Amniotic stem cell (primary cell): ENCODE measurements at places on chromosomes 7 and 10.

DNA sequence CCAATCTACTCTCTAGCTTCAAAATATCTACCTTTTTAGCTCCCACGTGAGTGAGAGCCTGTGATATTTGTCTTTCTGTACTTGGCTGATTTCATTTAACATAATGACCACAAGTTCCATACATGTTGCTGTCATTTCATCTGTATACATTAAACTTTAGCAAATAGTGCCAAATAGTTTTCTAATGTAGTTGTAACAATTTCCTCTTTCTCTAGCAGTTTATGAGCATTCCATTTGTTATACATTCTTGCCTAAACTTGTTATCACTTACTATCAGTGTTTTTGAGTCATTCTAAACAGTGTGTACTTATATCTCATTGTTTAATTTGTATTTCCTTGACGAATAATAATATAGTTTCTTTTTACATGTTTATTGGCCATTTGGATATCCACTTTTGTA is 77.2 kb downstream of the NEUROD6 start:
- no peak for DNase-seq

DNA sequence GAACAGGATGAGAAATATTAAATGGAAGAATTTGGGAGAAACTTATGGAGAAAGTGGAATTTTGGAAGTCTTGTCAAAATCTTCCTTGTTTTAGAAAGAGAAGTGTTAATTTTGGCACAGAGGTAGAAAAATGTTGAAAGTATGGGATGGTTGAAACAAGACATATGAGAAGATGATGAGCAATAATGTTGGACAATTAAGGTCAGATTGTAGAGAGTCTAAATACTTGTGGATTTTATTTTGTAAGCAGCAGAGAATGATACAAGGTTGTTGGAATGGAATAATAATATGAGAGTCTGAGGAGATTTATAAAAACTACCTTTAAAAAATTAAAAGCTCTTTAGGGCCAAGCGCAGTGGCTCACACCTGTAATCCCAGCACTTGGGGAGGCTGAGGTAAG is 34.6 kb downstream of the PHTF2 start:
- DNase-seq = no peak

DNA sequence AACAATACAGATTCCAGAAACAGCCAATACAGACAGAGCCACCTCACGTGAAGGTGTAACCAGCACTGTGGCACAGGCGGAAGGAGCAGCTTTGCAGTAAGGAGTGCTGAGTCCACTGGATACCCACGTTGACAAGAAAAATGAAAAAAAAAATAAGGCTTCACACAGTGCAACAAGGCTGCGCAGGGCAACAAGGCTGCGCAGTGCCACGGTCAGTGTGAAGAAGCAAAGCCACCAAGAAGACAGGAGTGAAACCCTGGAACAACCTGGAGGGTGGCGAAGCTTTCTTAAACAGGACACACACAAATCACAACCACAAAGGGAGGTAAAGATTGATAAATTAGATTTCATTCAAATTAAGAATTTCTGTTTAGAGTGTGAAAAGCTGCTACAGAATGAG is 204.0 kb downstream of the MAD1L1 start:
- DNase-seq = no peak

DNA sequence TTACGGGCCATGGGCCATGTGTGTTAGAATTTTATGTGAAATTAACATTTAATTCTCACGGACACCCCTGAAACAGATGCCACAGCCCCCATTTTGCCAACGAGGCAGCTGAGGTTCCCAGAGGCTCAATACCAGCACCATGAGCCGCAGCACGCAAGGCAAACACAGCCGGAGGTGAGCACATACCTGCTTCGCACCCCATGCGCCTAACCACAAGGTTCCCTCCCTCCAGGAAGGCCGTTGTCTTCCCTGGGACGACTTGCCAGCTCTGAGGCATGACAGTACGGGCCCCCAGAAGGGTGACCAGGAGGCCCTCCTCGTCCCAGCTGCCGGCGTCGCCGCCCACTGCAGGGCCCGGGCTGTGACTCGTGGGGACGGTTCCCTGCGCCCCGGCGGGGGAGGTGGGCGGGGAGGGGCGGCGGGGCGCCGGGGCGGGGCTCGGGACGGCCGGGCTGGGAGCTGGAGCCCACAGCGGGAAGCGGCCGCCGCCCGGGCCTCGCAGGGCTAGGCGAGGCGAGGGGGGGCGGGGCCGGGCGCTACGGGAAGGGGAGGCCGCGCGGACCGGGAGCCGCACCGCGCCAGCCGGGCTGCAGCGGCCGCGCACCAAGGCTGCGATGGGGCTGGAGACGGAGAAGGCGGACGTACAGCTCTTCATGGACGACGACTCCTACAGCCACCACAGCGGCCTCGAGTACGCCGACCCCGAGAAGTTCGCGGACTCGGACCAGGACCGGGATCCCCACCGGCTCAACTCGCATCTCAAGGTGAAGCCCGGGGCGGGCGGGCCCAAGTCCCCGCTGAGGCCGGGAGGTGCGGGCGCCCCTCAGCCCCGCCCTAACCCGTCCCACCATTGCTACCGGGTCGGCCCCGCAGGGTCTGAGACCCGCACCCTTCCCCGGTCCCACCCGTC is at the start of gene CAV2:
CAV2 (plus strand) TSS at position 571 of the 910 bp plus-strand sequence; CDS start at position 615, 44 bp downstream.
- DNase-seq = no peak

- DNase-seq = peak; percentile 91
Measured at GRCh38 chr10:124340033-124340760, 78.5 kb downstream of the OAT start.

- DNase-seq = no peak
Measured at GRCh38 chr7:81003326-81003725, 84.5 kb upstream of the SEMA3C start.

DNA sequence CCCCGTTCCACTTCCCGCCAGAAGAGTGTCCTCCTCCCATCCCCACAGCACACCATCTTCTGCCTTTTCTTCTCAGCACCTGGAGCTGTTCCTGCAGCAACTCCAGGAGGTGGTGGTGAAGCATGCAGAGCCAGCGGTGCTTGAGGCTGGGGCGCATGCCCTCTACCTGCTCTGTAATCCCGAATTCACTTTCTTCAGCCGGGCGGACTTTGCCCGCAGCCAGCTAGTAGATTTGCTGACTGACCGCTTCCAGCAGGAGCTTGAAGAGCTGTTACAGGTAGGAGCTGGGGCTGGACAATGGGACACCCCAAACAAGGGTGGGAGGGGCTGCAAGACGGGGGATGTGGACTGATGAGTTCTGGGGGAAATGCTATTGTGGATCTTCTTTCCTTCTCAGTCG is 19.1 kb upstream of the PVRIG start:
- no peak for DNase-seq

GRCh38 chr7:128076796-128077271 is 45.6 kb upstream of the LRRC4 start:
- no peak for DNase-seq

- no peak for DNase-seq
Measured at GRCh38 chr7:138565451-138566114, 105.5 kb downstream of the TRIM24 start.

DNA sequence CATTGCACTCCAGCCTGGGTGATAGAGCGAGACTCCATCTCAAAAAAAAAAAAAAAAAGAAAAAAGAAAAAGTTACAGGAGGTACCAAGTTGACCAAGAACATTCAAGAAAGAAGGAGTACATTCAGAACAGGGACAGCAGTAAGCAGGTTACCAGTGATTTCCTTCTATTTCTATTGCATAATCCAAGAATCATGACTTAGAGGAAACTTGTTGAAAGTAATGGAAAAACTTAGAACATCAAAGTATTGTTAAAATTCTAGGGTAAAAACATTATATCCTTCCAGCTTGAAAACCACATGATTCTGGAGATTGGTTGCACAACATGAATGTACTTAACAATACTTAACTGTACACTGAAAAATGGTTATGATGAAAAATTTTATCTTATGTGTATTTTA is 25.2 kb downstream of the RAPGEF5 start:
- DNase-seq = no peak

- DNase-seq = no peak
Measured at GRCh38 chr10:123621492-123621891, 44.7 kb upstream of the GPR26 start.
